PC-9 (cell line): ENCODE measurements at places on chromosomes 4 and X. TPM values are rescaled to one million over a fixed set of nuclear protein-coding genes. Genes with fewer than 3 reads are reported as not detected.

The MTMR1 gene
- total RNA-seq = 26.2 and 41.3 TPM in 2 replicates

The ACSL1 gene
- total RNA-seq = 50.1 and 96.6 TPM in 2 replicates

GRCh38 chr4:153974452-153974851 lies 185.6 kb upstream of the SFRP2 start:
- H3K27ac ChIP-seq = no peak overlapping the region
- H3K36me3 ChIP-seq = no peaks in the 10 kb centered on the region
- no peak overlapping the region for H3K4me3 ChIP-seq
- H3K4me1 ChIP-seq = no peaks in the 10 kb centered on the region
- DNase-seq = no peak

DNA sequence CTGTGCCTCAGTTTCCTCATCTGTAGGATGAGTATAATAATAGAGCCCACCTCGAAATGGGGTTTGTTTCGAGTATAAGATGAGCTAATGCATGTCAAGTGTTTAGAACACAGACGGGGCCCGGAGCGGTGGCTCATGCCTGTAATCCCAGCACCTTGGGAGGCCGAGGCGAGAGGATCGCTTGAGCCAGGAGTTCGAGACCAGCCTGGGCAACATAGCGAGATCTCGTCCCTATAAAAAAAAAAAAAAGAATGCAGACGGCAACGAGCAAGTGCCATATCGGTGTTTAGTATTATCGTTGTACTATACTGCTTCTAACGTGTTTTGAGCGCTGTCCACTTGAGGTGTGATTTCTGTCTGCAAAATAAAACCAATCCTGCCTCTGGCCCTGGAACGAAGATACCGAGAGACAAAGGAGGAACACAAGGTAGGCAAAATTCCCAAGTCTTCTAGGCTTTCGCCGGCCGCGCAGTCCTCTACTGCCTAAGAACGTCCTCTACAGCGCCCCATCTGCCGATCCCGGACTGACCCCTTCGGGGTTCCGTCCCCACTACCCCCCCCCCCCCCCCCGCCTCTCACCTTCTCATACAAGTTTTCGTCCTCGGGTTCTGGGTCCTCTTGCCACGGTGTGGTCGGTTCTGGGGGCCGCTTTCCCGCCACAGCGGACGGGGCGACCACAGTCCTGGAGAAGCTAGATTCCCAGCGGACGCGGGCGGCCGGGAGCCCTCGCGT lies 442 bp downstream of the NDUFB11 start:
- no peak for DNase-seq
- peak overlapping the region; percentile 57 for H3K4me3 ChIP-seq
- H3K4me1 ChIP-seq = no peaks in the 10 kb centered on the region
- peak overlapping the region; percentile 81; the same call in 1 of the 2 replicates for H3K27ac ChIP-seq

GRCh38 chrX:6954836-6955235 lies 192.7 kb upstream of the STS start:
- H3K4me3 ChIP-seq = no peak overlapping the region
- no peaks in the 10 kb centered on the region for H3K27me3 ChIP-seq
- peak; percentile 56 for DNase-seq
- no peak overlapping the region for H3K27ac ChIP-seq
- H3K4me1 ChIP-seq = peaks cover 10% of the 10 kb centered on the region

DNA sequence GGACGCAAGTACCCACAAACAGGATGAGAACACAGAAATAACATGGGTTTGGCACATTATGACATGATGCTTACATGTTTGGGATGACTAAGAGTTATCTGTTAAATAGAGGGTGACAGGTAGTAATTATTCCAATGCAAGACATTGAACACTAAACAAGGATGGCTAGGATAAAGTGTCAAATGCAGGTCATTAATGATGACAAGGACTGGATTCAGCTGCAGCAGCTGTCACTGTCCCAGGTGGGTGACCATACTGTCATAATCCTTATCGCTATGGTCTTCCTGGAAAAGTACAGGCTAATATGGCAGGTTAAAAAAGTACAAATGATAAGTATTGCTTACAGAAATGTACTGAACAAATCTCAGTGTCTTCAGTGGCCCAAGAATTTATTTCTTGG lies 123.9 kb downstream of the ANTXR2 start:
- H3K4me3 ChIP-seq = no peak overlapping the region
- H3K27ac ChIP-seq = no peak overlapping the region
- no peaks in the 10 kb centered on the region for H3K27me3 ChIP-seq
- DNase-seq = no peak
- no peaks in the 10 kb centered on the region for H3K4me1 ChIP-seq

- no peak overlapping the region for H3K27ac ChIP-seq
- no peak for DNase-seq
- no peaks in the 10 kb centered on the region for H3K36me3 ChIP-seq
- no peak overlapping the region for H3K4me3 ChIP-seq
- no peaks in the 10 kb centered on the region for H3K4me1 ChIP-seq
- H3K27me3 ChIP-seq = no peaks in the 10 kb centered on the region
These were observed 18.7 kb downstream of the NAT8L start for GRCh38 chr4:2077537-2078460.

GRCh38 chrX:124242131-124242530 lies 90.3 kb upstream of the TEX13D start:
- 0 out of 2 replicates have a peak, but pooled peaks cover 11% of the 10 kb centered on the region for H3K27me3 ChIP-seq
- H3K27ac ChIP-seq = no peak overlapping the region
- no peaks in the 10 kb centered on the region for H3K36me3 ChIP-seq

DNA sequence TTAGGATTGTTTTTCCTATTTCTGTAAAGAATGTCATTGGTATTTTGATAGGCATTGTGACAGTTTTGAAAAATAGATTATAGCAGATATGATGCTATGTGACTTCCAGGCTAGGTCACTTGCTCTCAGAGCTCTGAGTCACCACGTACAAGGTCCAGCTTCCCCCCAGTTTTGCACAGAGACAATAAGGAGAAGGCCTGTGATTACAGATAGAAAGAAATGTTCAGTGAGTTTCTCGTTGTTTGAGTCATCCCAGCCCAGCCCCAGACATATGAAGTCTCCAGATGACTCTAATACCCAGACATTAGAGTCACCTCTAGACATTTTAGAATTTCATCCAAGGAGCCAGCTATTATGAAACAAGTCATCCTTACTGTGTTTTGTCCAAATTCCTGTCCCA lies 57.2 kb downstream of the MFAP3L start:
- H3K4me1 ChIP-seq = no peaks in the 10 kb centered on the region
- no peak overlapping the region for H3K4me3 ChIP-seq
- peak; percentile 17 for DNase-seq
- H3K27me3 ChIP-seq = no peaks in the 10 kb centered on the region

GRCh38 chr4:150567070-150567469 lies 14.9 kb upstream of the MAB21L2 start:
- H3K27ac ChIP-seq = no peak overlapping the region
- H3K27me3 ChIP-seq = no peaks in the 10 kb centered on the region
- H3K4me3 ChIP-seq = no peak overlapping the region
- H3K36me3 ChIP-seq = no peaks in the 10 kb centered on the region
- DNase-seq = no peak
- H3K4me1 ChIP-seq = no peaks in the 10 kb centered on the region

DNA sequence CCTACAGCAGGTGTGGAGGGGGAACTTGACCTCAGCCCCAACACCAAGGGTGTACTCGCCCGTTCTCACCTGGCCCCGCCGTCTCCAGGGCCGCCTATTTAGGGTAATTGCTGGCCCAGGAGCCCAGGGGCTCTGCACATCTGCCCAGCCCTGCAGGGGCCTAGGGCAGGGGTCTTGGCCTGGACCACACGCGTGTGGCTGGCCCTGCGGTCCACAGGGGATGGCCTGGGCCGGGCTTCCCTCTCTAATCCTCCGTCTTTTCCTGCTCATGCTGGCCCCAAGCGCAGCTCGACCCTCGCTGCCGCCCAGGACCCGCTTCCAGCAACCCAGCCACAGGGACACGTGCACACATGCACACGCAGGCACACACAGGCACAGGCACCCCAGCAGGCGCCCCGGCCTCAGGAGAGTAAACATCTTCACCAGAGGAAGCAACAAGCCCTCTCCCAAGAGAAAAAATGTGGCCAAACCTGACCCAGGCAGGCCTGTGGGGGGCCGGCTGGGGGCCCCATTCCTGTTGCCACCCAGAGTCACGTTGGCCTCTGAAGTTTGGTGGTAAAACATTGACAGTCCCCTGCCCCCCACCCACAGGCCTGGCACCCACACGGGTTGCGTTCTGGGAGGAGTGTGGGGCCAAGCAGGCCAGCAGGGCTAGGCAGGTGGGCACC lies 24.6 kb upstream of the FGFR3 start:
- no peaks in the 10 kb centered on the region for H3K36me3 ChIP-seq
- peaks cover 2% of the 10 kb centered on the region; the same call in 1 of the 2 replicates for H3K27me3 ChIP-seq
- no peak overlapping the region for H3K27ac ChIP-seq
- peaks cover 30% of the 10 kb centered on the region for H3K4me1 ChIP-seq
- DNase-seq = peak; percentile 55

GRCh38 chr4:126834854-126835253 lies 797.9 kb upstream of the INTU start:
- H3K4me3 ChIP-seq = no peak overlapping the region
- H3K27me3 ChIP-seq = no peaks in the 10 kb centered on the region
- H3K36me3 ChIP-seq = no peaks in the 10 kb centered on the region
- DNase-seq = no peak
